Epithelial cell of proximal tubule (primary cell): ENCODE measurements at places on chromosomes 16 and 17.

DNA sequence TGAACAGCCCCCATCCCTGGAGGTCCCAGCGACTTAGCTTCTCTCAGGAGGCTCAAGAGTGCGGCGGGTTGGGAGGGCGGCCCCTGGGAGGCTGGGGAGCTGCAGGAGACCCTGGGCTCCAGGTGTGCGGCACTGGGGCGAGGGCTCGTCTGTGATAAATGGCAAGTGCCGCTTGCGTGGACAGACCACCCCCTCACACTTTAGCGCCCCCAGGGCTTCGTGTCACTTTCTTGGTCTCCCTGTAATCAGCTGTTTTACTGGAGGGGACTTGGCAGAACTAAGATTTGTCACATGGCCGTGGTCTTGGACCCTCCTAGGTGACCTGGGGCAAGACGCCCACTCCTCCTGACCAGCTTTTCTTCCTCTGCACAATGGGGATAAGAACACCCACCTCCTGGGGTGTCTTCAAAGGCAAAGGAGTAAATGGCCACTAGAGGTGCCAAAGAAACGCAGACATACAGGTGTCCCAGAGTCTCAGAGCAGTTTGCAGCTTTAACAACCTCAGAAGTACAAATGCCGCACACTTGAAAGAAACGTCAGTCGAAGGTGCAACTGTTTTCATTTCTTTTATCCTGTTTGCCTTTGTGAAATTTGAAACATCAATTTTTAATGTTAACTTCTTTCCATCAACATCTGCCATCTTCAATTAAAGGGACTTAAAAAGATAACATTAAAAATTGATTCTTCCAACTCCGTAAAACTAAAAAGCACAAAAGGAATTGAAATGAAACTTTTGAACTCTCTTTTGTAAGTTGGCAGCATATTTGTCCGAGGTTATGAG, 946 bp downstream of the OSGIN1 start:
- DNase-seq, result peak; percentile 16

- DNase-seq, result no peak
Observed at GRCh38 chr17:17935321-17936271, 36.6 kb downstream of the TOM1L2 start.

DNA sequence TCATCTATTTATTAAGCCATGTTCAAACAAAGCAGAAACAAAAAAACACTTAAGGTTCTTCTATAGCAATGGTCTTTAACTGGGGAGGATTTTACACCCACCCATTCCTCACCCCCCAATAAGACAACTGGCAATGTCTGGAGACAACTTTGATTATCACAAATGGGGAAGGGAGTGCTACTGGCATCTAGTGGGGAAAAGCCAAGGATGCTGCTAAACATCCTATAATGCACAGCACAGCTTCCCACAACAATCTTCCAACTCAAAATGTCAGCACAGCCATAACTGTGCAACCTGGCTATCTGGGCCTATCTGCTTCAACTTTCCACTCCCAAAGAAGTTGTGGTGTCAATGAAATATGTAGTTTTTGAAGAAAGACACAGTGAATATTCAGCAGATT, 1044.4 kb downstream of the CDH8 start:
- DNase-seq, result no peak

GRCh38 chr17:49899191-49899485, 51.3 kb upstream of the TAC4 start:
- DNase-seq, result no peak

DNA sequence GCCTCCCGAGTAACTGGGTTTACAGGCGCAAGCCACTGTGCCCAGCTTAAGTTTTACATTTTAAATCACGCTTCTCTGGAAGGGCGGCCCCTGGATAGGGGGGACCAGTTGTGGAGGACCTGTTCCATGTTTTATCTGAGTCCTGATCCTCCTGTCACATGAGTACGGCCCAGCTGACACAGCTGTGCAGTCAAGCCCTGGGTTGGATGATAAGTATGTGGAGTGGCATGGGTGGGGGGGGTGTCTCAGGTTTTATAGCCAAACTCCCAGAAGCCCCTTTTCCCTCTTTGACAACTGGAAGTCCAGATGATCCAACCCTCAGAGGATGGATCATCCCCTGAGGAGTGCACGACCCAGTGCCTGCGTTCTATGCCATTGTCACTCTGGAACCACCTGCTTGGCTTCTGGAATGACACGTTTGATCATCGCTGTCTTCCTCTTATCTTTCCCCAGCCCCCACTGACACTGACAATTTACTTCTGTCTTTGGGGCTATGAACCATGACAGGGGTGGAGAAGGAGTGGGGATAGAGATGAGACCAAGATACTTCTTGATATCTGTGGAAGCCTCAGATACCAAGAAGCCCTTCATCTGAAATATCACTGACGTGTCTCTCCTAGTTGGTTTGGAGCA, 191.2 kb downstream of the MSI2 start:
- DNase-seq, result no peak

DNA sequence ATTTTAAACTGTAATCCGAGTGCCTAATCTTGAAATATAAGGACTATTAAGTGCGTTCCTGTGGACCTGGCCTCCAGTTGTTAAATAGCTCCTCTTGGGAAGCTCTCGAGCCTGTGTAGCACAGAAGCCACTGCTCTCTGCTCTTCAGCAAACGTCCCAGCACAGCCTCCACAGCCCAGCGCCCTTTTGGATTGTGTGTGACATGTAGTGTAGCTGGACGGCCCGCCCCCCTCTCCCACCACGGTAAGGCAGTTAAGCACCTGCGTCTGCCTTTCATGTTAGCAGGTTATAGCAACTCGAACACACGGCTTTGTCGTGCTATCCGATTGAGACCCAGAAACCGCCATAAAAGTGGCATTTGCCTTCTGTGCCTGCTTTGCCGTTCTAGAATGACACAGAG, 79.2 kb upstream of the CHMP6 start:
- DNase-seq, result no peak

GRCh38 chr17:62809656-62810055, 1.5 kb upstream of the MARCHF10 start:
- DNase-seq, result no peak

DNA sequence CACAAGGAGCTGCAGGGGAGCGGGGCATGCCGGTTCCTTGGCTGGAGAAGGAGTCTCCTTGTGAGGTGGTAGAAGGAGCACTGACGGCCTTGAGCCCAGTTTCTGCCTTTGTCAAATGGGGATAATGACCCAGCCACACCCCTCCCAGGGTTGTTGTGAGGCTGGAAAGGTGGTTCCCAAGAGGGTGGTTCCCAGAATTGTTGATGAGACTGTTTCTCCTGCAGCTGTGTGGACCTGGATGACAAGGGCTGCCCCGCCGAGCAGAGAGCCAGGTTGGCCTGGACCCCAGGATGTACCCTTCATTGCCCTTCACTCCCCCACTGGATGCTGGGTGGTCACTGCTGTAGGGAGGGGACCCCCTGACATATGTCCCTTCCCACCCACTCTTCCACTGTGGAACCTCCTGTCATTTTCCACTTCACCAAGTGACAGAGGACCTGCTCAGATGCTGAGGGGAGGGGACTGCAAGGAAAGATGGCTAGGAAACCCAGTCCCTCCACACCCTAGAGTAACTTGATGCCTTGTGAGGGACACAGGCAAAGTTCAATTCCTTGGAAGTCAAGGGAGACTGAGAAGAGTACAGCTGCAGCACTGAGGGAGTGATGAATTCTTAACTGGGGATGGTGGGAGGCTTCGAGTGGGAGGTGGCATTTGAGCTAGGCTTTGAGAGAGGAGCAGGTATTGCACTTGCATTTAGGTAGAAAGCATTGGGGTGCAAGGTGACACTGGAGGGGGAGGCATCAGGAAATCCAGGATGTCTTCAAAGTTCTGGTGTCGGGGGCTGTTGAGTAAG, 10.6 kb downstream of the MIEN1 start:
- DNase-seq, result no peak

DNA sequence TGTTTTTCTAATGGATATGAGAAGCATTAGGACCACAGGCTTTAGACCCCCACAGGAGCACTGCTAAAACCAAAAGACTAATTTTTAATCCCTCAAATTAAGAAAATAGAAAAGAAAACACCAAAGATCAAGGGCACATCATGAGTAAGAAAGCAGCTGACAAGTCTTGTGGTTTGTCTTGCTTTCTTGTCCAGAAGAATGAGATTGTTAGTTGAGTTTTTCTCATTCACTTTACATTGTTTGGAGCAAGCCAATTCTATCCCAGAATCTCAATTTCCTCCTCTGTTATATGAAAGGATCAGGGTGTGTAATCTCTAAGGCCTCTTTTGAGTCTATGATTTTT, 899.0 kb downstream of the KCNJ2 start:
- DNase-seq, result no peak

GRCh38 chr17:61239327-61239726, 160.3 kb upstream of the TBX2 start:
- DNase-seq, result no peak

GRCh38 chr16:66278604-66279262, 87.8 kb upstream of the CDH5 start:
- DNase-seq, result no peak

DNA sequence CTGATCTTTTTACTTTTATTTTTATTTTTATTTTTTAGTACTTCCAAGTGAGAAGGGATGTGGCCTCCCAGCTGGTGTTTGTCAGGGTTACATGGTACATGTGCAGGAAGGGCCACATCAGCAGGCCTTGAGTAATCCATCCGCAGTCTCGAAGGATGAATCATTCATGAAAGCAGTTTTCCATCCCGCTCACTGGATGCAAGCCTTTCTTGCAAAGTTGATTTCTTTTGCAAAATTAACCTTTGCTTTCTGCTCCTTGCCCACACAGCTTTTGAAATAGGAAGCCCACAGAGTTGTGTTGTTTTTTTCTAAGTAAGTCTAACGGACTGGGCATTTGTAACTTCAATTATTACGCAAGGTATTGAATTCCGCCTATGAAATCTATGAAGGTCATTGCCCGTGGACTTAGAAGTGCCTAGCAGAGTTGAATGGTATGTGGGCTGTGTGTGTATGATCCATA, 157.4 kb downstream of the PRKCA start:
- peak; percentile 97 for DNase-seq

DNA sequence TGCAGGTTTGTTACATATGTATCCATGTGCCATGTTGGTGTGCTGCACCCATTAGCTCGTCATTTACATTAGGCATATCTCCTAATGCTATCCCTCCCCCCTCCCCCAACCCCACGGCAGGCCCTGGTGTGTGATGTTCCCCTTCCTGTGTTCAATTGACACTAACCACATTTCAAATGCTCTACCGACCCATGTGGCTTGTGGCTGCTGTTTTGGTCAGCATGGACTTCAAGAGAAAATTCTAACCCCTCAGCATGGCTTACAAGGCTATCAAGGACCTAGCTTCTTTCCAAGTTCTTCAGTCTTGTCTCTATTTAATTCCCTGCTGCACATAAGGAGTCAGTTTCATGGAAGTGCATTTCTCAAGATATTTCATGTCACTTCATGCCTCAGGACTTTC, 52.9 kb downstream of the MMD start:
- no peak for DNase-seq

GRCh38 chr16:83713597-83713996, 94.2 kb upstream of the HSBP1 start:
- no peak for DNase-seq

DNA sequence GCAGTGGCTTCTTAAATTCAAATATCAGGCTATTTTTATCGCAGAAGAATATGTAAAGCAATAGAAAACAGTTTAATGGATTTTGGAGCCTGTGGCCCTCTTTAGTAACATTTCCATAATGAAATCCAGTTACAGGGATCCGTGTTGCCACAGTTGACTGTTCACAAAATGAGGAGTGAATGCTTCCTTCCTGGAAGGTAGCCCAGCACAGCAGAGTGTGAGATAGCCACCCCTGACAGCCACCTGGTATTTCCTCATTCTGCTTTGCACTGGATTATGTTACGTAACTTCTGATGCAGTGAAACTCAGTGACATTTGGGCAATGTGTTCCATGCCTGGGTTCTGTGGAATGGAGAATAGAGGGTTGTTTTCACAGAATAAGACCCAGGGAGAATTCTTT, 517.2 kb downstream of the RBFOX1 start:
- no peak for DNase-seq

DNA sequence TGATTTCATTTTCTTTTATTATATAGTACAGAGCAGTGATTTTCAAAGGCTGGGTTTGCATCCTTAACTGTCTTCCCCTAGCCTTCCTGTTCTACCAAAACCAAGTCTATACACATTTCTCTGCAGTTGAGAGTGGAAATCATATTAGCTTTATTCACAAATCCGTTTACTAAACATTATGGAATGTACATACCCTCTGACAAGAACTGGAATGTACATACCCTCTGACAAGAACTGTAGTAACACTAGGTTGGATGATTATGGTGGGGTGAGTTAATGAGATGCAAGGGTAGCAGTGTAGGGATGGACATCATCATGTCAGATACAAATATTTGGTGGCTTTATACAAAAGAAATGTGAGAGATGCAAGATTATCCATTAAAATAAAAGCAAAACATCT, 154.8 kb downstream of the CYB561 start:
- no peak for DNase-seq

DNA sequence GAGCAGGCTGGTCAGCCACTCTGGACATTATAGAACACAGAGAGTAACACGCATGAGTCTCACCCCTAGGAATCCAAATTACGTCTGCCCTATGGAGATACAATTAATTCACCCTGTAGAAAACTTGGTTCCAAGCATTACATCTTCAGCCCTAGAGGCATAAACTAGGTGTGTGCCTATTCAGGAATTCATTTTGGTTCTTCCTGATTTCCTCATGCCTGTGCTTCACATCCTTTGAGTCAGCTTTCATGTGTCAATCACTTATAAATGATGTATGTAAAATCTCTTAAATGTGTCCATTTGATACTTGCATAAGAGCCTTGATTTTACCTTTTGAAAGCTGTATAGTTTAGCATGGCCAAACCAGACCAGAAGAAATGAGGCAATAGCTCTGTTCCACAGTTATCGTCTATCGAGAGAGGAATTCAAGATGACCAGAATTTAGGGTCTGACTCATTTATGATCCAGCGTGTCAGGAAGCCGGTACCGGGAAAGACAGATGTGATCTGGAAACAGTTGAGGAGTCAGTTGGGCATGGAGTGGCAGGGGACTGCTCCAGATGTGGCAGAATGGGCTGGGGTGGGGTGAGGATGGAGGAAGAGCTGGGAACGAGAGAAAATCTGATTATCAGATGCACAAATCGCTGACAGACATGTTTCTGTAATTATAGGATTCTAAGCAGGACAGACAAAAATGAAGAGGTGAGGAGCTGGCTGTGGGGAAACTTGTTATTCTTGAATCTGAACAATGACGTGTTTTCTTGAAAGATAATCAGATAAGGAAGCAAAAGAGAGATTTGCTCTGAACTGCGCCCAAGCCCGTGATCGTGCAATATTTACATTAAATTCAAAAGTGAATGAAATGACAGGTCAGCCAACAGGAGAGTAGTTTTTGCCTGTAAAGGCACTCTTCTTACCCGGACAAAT, 76.7 kb downstream of the C16orf95 start:
- no peak for DNase-seq

- DNase-seq, result no peak
Observed at GRCh38 chr17:27804113-27804512, 3.8 kb upstream of the NOS2 start.

GRCh38 chr17:27155866-27156265, 138.0 kb upstream of the WSB1 start:
- no peak for DNase-seq

DNA sequence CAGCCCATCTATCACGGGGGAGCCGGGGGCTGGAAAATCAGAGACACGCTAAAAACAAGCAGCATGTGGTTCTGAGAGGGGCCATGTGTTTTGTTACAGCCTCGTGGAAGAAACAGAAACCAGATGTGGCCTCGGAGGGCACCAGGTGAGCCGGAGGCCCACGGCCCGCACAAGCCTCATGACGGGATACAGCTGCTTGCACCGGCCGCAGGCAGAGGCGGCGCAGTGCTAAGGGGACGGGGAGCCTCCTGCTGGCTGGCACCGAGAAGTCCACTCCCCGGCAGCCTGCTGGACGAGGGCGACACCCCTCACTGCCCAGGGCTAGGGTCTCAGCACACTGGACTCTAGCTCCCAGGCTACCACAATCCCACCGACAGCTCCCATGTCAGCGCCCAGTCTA, 19.2 kb downstream of the NDUFAF8 start:
- DNase-seq, result no peak
